ENCODE measurements at places on chromosomes 12 and 14.

DNA sequence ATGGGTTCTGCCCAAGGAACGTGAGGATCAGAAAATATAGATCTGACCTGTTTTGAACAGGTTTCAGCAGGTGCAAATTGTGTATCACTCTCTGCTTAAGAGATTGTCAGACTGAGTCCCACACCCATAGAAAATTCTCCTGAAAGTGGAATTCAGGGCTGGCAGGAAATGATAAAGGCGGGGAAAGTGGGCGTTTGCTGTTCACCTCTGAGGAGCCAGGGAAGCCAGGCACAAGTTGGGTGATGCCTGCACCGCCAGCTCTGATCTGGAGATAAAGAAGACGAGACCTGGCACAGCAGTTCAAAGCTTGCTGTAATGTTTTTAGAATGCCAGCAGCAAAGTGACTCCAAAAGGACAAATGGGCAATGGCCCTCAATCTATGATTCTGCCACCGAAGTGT, 356.5 kb upstream of the SOX5 start:
- DNase-seq, result no peak

DNA sequence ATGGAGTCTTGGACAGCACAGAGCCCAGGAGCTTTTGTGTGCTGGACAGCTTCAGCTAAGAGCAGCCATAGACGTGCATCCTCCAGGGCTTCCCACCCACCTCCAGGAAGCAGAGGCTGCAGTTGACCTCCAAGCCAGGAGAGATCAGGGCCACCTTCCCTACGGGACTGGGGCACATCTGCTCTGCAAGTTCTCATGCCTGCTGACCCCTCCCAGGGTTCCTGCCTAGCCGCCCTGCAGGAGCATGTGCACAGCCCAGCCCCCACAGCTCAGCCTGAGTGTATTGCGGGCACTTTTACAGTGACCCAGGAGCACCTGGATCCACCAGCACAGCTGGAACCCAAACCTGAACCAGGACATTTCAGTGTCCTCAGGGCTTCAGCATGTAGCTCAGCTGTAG, 915.2 kb downstream of the RPS29 start:
- DNase-seq, result no peak

DNA sequence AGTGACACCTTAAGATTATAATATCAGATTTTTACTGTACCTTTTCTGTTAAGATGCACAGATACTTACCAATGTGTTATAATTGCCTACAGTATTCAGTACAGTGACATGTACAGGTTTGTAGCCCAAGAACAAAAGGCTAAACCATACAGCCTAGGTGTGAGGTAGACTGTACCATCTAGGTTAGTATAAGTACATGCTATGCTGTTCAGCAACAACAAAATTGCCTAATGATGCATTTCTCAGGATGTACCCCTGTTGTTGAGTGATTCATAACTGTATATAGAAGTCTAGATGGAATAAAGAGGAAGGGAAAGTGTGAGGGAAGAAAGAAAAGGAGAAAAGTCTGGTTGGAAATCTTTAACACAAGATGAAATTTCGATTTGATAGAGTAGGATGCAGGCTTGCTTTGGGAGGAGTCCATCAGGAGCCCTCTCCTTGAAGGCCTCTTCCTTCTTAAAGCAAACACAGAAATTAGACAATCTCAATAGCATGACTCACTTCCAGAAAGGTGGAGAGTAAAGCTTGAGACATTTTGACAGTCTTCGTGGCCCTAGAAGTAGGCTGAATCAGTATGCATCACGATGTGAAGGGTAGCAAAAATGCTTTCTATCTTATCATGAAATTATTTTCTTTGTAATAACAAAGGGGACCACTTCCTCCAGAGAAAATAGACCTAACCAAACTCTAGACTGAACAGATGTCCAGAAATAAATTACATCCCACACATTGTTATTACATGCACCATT, 191.5 kb downstream of the SYT1 start:
- DNase-seq, result no peak

DNA sequence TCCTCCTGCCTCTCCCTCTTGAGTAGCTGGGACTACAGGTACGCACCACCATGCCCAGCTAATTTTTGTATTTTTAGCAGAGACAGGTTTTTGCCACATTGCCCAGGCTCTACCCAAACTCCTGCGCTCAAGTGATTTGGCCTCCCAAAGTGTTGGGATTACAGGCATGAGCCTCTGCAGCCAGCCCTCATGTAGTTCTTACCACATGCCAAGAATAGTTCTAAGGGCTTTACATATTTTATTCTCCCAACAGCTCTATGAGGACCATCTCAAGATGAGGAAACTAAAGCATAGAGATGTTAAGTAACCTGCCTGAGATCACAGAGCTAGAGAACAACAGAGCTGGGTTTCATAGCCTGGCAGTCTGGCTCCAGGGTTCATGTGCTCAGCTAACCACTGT, 37.9 kb upstream of the ALDH2 start:
- no peak for DNase-seq

DNA sequence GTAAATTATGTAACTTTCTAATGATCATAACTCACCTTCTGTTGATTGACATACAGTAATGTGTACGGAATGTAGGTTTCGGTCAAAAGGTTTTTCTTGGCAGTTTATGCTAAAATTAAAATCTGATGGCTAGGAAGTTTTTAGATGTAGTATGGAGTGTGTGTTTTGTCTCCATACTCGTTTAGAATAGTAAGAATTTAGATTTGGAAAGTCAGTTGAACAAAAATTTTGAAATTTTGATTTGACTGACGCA, 859 bp downstream of the PALS1 start:
- no peak for DNase-seq

GRCh38 chr12:23756416-23756815, 193.1 kb downstream of the SOX5 start:
- no peak for DNase-seq

GRCh38 chr14:75537071-75537470, 14.8 kb downstream of the BATF start:
- DNase-seq, result no peak

GRCh38 chr14:65940056-65940735, 527.7 kb downstream of the FUT8 start:
- peak; percentile 29 for DNase-seq

- DNase-seq, result no peak
These were observed 7.0 kb upstream of the BDKRB1 start for GRCh38 chr14:96249029-96249428.

DNA sequence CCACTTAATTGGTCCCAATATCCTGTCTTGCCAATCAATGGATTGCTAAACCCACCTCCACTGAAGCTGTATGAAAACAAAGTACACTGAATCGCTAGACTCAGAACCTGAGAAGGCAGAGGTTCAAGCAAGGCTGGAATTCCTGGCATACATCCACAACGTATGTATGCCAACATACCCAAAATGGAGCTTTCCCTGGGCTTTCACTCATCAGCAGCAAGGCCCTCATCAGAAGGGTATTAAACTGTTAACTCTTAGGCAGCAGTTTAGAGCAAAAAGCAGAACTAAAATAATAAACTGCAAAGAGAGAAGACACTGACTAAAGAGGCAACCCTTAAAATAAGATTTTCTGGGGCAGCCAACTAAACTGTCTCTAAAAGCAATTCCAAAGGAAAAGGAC, 13.6 kb downstream of the MED13L start:
- no peak for DNase-seq
